ENCODE measurements at places on chromosomes 1 and 21.

DNA sequence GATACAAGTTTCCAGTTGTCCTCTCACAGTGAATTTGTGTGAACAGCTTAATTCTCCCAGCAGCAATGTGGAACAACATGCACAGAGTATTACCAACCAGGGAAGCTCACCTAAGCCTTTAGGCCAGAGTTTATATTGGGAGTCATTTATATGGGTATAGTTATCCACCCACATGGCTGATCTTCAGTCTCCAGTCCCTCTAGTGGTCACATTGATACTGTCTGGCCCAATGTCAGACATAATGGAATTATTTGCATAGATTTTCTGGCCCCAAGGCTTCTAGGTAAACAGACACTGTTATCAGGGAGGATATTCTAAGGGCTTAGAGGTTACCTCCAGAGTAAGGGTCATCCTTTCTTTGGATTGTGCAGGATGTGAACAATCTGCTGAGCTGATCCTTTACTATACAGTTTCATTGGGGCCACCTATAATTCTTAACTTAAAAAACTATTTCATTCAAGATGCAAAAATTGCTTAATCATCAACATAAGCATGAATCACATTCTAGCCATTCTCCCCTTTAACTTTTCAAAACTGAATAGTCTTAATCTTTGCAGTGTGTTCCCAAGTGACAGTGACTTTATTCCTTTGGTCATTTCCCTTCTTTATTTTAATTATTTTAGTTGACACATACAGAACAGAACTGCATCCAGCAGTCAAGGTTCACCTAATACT, 210.9 kb downstream of the LTN1 start:
- no peak for DNase-seq

- no peak for DNase-seq
These were observed 10.9 kb upstream of the CDK11B start for GRCh38 chr1:1669468-1670440.

GRCh38 chr1:214338212-214338611, 57.3 kb downstream of the SMYD2 start:
- DNase-seq = no peak

DNA sequence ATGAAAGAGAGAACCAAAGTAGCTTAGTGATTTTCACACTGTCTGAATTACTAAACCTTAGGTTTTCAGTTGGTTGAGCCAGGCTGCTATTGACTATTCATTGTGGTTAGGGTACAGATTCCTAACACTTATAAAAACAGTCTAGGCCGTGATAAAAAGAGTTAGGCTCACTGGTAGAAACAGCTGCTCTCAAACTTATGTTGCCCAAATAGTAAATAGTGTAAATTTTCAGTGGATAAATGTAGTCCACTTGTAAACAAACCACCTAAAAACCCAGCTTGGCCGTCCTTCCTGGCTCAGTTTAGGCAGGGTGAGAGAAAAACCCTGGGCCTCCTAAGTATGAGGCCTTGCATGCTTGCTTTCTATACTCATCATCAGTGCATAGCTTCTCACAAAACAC, 34.9 kb downstream of the ARID1A start:
- no peak for DNase-seq

- DNase-seq = no peak
These were observed at the start of gene GPR153 for GRCh38 chr1:6260961-6261614. TSS of gene GPR153 (minus strand) at chr1:6261098. CDS start at chr1:6254905, 6,193 bp downstream.

GRCh38 chr21:32795376-32795775, 23.8 kb upstream of the PAXBP1 start:
- DNase-seq = no peak

- no peak for DNase-seq
These were observed 4.7 kb downstream of the MINDY1 start for GRCh38 chr1:151002051-151002450.

DNA sequence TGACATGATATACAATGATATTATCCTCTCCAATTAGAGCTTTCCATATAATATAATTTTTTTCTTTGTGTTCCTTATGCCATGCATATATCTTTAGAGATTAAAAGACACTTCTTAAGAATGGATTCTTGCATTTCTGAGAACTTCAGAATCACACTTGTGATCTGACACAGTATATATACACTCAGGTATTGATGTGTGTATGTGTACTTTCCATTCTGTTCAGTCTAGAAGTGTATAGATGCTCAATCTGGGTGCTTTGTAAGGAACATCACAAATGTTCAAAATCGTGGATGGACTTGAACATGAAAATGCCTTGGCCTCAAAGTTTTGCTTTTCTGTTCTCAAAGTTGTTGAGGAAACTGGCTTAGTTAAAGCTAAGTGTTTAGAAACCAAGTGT, 102.7 kb downstream of the FGGY start:
- no peak for DNase-seq

GRCh38 chr1:58459911-58460310, 86.6 kb downstream of the OMA1 start:
- DNase-seq = no peak

DNA sequence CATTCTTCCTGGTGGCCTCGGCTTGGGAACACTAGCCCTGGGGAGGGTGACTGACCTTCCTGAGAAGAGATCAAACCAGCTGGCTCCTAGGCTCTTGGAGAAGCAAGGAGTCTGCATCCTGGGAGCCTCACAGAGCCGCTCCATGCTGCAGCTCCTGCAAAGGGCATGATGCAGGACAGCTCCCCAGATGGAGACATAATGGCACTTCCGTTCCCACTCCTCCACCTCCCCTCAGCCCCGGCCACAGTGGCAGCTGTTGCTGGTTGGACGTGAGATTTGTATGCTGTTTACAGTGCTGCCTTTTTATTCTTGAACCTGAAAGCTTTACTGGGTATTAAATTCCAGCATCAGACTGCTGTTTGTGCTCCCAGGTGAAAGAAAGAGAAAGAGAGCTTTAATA, 83.7 kb upstream of the CTTNBP2NL start:
- DNase-seq = no peak

DNA sequence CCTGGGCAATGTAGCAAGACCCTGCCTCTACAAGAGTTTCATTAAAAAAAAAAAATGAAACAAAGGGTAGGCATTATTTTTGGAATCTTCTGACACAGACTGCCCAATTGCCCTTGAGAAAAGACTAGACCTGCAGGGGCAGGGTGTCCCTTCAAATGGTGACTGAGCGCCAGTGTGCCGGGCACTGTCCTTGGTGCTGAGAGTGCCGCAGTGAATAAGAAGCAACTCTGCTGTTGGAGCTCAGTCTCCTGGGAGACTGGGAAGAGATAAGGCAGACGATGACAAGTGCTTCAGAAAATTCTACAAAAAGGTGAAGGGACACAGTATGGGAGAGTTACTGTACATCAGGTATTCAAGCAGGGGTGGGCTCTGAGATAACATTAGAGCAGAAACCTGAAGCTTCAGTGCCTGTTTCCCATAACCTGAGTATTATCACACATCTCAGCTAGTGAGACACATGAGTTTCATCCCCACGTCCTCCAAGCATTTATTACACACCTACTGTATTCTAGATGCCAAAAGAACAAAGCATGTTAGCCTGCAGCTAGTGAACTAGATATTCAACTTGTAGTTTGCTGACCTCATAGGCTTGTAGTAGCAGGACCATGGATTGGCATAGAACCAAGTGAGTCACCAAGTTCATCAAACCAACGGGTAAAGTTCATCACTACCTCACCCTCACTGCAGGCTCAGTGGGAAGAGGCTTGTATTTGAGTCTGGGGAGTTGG, 18.4 kb upstream of the RPL11 start:
- DNase-seq = no peak

GRCh38 chr1:20227704-20228103, 41.4 kb upstream of the PLA2G2C start:
- DNase-seq = no peak

DNA sequence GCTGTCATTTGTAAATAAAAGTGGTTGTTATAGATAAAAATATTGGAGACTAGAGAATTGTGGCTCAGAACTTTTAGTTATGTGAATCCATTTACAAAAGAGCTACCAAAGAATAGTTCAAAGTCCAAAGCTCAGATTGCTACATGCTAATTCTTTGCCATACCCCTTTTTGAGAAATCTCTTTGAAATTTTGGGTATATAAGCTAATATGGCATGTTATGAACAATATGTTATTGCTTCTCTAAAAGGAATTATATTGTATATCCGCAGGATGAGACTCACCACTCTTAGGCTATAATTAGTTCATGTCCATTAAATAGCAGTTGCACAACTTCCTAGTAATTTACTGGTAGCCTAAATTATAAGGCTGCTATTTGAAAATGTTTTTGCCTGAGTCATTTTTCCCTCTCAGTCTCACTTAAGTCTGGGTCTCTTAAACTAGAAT, 178.0 kb downstream of the ZNF281 start:
- no peak for DNase-seq

DNA sequence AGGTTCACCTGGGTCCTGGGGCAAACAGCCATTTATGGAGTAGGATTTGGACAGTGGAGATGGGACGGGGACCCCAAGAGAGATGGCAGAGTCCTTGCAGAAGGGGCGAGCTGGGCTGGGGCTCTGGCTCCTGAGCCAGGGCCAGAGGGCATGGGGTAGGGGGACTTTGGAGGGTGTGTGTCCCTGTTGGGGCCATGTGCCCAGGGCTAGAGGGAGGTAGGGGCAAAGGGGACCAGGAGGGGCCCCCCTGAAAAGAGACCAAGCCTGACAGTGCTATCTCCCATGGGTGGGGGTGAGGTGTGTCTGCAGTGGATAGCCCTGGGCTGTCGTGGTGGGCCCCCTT, 92.3 kb downstream of the TRIM11 start:
- DNase-seq = no peak

DNA sequence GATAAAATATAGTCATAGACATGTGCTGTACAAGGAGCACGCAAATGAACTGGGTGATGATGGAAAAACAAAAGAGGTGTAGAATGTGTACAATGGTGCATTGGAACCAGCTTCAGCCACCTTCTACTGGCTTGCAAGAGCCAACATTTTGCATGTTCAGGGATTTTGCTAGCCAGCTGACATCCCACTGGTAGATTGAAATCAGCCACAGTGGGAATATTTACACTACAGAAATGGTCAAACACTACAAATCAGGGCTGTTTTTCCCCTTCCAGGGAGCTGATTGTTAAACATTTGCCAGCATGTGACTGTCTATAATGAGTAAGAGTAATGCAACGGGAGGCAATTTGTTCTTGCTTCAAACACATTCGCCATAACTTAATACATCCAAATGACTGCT, 23.2 kb downstream of the PMVK start:
- no peak for DNase-seq

DNA sequence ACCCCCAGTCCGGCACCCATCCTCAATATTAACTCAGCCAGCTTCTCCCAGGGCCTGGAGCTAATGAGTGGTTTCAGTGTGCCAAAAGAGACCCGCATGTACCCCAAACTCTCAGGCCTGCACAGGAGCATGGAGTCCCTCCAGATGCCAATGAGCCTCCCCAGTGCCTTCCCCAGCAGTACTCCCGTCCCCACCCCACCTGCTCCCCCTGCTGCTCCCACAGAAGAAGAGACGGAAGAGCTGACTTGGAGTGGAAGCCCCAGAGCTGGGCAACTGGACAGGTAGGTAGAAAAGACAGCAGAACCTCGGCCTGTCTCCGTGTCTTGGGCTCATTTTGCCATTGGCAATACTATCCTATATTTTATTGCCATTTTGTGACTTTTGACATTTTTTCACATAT, 45.4 kb upstream of the IPO9 start:
- DNase-seq = no peak

DNA sequence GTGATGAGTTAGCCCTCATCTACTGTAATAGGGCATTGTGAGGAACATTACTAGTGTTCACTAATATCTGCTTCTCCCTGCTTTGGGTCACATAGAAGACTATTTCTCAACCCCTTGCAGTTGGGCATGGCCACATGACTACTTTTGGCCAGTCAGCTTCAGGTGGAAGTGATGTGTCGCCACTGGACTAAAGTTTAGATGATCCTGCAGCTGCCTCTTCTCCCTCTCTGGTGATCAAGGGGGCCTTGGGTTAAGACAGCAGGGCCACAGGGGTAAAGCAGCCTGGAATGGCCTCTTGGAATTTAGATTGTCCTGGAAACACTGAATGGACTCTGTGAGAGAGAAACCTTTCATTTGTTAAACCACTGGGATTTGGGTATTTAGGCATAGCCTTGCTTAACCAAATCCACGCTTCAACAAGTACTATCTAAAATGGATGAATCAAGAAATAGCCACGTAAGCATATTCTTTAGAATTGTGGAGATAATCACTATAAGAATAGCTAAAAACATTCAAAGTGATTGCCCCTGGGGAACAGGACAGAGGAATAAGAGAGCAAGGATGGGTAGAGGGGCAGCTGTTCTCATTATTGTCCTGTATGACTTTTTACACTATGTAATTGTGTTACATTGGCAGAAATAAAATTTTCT, 41.2 kb downstream of the OPRD1 start:
- DNase-seq = no peak

DNA sequence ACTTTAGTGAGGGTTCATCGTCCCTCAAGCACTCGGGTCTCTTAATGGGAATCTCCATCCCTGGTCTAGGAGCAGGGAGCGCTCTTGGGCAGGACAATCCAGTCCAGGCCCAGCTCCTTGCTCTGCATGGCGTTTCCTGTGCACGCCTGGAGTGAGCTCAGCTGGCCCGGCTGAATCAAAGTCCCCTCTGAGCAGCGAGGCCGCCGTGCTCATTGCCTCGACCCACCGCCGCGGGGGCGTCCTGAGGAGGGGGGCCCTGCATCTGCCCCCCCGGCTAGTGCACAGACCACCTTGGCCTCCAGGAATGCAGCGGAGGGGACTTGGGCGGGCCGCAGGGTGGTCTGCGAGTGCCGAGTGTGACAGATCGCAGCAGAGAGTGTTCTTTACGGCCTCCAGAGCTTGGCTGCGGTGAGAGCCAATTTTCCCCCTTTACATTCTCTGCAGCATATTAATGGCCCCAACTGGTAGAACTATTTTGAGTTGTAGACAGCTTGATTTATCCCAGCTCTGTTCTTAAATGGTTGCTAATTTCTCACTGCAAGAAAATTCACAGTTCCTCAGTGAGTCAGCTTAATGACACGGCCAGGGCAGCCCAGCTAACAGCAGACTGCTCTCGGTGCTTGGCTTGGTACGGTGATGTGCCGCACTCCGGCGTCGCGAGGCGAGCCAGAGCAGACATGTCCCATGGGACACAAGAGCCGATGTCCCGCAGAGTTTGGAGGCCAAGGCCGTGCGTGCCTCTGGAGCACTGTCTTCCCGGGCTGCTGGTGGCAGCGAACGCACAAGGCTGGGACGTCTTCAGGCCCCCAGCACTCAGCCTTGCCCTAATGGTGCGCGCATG, 39.8 kb downstream of the SNAP47 start:
- no peak for DNase-seq
